Activated naive CD4-positive, alpha-beta T cell treated with anti-CD3 and anti-CD28 coated beads, Interleukin-2, amount 10 ng/mL, durations not matched to agents 7 days and 5 days (primary cell): ENCODE measurements at places on chromosomes 2 and 18.
A peak's percentile ranks its signal among the peaks of the same experiment; 100 is the strongest.

- DNase-seq, result no peak
Observed at GRCh38 chr2:188582211-188582610, 290.5 kb downstream of the GULP1 start.

GRCh38 chr2:67777010-67777409 lies 285.8 kb downstream of the C1D start:
- DNase-seq, result no peak

GRCh38 chr2:9094117-9094516 lies 90.6 kb upstream of the MBOAT2 start:
- DNase-seq, result no peak

DNA sequence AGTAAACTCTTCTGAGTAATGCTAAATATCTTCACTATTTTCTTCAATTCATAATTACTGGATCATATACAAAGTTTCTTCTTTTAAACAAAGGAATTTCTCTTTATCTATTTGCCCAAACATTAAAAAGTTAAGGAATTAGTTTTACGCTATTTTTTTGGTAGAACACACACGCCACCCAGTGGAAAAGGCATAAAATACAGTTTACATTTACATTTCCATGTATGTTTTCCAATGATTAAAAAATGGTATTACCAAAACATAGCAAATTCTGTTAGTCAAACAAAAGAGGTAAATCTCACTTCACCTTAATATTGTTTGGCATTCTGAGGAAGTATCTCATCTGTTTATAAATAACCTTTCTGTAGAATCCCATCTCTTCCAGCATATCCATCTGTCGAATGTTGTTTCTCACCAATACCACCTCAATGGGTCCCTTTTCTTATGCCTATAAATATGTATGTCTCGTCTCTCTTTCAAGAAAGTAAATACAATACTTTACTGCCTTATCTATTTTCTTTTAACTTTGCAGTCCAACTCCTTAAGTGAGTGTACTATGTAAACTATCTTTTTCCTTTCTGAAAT lies 7.2 kb downstream of the BOLL start:
- DNase-seq, result peak; percentile 36

DNA sequence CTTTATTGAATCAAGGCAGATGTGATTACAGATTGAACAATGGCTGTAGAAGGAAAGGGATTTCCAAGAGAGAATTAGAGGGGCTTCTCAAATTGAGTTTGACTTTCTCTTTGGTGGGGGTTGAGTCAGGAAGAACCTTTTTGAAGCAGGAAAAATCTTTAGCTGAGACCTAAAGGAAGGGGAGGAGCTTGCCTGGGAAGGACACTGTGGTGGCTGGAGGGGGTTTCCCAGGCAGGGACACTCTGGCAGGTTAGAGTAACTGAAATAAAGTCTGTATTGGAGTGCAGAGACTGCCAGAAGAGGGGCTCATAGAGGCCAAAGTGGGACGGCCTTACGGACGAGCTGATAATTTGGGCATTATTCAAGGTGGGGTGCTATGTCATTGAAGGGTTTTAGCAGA lies 69.3 kb downstream of the NEDD4L start:
- no peak for DNase-seq

DNA sequence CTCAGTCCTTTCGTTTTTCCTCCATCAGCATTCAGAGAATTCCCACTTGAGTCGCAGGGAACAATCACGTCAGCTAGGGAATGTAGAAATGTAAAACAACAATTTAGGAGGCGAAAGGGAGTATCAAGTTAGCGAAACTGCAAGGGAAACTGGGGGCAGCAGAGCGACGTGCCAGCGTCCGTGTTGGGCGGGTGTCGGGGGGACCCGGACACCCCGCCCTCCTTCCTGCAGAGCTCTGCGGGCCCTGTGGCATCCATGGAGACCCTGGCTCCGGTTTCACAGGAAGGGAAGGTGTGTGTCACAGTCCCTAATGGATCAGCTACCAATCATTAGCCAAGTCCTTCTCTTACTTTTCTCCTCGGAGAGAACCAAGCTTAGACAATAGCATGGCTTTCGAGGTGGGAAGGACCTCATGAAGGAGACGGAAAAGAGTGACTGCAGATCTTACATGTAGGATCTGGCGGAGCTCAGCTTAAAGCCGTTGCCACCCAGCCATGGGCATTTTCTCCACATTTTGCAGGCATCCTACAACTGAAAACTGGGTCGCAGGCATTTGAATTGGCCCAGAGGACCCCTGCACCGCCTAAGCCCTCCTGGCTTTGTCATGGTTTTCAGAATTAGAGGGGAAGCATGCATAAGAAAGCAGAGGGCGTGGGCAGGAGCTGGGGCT lies 33.7 kb downstream of the SOX11 start:
- no peak for DNase-seq

GRCh38 chr2:27640722-27641245 lies 11.9 kb downstream of the GPN1 start:
- DNase-seq, result no peak

DNA sequence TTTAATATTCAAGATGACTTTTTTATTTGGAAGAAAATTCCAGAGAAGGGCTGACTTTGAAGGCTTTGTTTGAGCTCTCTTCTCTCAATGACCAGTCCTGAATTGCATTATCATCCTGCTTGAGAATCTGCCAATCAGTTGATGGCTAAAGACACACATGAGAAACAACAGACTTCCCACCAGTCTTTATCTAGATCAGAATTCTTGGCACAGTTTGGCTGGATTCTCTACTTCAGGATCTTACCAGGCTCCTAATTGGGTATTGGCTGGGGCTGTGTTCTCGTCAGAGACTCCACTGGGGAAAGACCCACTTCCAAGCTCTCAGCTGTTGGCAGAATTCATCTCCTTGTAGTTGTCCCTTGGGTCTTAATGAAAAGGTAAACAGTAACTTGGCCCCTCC lies 86.0 kb downstream of the WDSUB1 start:
- DNase-seq, result no peak

- DNase-seq, result no peak
Observed at GRCh38 chr2:58215429-58215828, 25.7 kb downstream of the FANCL start.

DNA sequence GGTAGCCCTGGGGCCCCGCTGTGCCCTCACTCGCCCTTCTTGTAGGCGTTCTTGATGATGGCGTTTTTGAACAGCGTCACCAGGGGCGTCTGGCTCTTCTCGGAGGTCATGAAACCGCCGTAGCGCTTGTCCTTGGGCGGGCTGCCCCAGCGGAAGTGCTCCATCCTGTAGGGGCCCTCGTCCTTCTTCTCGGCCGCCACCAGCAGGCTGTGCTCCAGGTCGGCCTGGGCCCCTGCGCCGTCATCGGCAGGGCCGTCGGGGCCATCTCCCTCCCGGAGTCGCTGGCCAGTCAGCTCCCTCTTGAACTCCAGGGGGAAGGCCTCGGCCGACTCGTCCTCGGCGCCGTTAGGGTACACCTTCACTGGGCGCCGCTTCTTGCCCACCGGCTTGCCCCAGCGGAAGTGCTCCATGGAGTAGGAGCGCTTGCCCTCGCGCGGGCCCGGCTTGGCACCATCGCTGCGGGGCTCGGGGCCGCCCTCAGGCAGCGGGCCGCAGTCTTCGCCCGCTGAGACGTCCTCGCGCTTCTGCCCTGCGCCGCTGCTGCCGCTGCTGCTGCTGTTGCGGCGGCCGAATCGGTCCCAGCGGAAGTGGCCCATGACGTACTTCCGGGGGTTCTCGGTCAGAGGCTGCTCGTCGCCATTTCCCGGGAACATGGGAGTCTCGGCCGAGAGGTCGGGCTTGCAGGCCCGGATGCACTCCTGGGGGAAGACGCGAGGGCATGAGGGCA lies 7.2 kb downstream of the POMC start:
- peak; percentile 75 for DNase-seq

DNA sequence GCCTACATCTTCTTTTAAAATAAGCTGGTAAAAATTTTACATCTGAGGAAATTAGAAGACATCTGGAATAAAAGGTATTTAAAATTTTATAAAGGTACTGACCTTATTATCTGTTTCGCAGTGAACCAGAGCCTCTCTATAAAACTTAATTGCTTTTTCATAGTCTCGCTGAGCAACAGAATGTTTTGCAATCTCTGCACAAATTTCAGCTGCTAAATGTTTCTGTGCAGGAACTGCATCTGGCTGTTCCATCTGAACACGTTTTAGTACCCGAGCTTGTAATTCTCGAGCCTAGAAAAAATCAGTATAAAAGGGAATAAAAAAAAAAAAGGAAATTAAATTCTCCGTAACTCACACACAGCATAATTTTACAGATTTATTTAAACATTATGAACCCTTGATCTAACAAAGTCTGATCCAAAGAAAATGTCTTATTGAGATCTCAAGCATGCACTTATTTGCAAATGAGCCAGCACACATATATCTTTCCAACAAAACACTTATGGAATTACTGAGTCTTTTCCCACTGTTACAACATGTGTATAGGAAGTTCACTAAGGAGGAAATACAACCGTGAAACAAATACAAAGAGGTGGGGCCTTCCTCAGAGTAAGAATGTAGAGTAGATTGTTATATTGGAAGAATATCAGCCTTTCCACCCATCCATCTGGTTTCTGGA lies 51.8 kb downstream of the TTC21B start:
- DNase-seq, result no peak

DNA sequence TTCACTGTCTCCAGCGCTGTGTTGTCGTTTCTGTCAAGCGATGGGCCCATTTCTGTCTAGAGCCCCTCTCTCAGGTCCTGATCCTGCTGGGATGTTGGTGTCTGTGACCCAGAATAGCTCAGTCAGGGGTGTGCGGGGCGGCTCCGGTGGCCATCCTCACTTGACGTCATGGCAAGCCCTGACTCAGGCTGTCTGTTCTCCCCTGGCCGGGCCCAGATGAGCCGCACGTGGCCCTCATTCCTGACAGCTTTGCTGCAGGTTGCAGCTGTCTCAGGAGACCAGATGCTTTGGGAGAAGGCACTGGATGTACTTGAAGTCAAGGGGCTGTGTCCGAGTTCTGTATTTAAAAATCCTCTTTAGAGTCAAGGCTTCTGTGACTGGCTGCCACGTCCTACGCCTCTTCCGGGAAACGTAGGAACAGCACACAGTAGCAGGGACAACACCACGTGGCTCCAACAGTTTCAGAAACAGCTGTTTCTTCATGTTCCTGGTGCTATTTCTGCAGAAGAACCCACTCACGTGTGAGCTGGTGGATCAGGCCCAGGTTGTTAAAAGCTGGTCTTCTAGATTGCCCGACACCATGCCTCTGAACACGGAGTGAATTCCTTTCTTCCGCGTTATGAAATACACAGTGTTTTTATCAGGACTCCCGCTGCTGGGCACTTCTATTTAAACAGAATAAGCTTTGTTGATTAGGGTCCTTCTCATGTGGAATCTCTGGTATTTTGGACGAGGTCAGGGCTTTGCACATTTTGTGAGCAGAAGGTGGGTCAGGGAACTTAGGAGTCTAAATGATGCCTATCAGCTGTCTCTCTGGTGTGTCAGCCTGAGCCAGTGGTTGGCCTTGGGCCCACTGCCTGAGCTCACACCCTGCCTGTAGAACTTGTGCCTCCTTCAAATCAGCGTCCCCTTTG lies 28.3 kb upstream of the NTSR2 start:
- no peak for DNase-seq

DNA sequence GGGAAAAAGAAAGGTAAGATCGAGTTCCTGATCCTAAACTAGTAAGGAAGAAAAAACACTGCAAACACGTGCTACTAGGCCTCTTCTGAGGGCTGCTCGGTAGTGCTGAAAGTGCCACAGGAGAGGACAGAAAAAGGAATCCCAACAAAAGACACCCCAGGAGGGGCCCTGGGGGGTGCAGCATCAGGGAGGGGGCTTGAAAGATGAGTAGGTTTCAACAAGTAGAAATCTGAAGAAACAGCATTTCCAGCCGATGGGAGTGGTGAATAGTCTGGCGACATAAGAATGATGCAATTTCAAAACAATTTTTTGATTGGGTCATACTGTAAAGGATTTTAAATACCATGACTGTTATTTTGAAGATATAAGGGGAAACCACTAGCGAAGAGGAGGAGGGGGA lies 98.6 kb downstream of the NOL10 start:
- no peak for DNase-seq

GRCh38 chr2:3159782-3160545 lies 217.7 kb downstream of the EIPR1 start:
- no peak for DNase-seq

- DNase-seq, result no peak
Observed at GRCh38 chr2:171419333-171419732, 14.5 kb downstream of the METTL8 start.

GRCh38 chr2:236610991-236611821 lies 41.6 kb downstream of the ACKR3 start:
- DNase-seq, result no peak

- no peak for DNase-seq
Observed at GRCh38 chr2:63054841-63055225, 4.2 kb downstream of the OTX1 start.

DNA sequence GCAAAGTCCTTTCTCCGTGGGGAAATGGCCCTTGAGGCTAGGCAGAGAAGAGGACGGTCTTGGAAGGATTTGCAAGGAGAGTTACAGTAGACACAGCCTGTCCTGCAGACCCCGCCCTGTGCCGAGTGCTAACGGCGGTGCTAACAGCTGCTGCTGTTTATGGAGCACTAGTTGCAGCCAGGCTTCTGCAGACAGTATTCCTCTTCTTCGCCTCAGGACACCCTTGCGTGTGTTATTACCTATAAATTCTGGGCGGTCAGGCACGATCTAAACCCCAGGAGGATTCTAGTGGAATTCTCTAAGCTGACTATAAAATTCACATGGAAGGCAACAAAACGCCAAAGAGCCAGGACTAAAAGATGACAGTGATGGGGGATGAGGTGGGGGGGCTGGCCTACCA lies 139.8 kb downstream of the GLI2 start:
- no peak for DNase-seq

GRCh38 chr2:85684806-85685205 lies 9.4 kb upstream of the GNLY start:
- DNase-seq, result no peak

- DNase-seq, result no peak
Observed at GRCh38 chr2:42163444-42164045, 5.6 kb upstream of the EML4 start.

DNA sequence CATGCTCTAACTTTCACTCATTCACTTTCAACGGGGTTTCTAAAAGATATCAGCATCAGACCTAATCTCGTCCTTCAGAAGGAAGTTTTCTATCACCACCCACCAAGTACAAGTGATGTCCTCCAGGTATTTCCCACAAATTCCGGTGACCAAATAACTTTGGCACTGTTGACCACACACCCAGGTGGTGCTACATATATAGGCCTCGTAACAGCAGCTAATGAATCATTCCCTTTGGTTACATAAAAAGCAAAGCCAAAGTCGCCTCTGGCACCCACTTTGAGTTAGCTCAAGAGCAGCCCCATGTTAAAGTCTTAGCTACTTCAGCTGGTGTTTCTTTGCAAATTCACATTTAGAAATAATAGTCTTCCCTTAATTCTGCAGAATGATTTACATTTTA lies 138.2 kb upstream of the OSR1 start:
- no peak for DNase-seq

GRCh38 chr18:9734189-9734588 lies 26.1 kb downstream of the RAB31 start:
- no peak for DNase-seq
